IMR-90 (cell line): ENCODE measurements at places on chromosomes 3 and 15. TPM values are rescaled to one million over a fixed set of nuclear protein-coding genes. Genes with fewer than 3 reads are reported as not detected.

Gene SYNM
- polyA plus RNA-seq: 1.9 and 2.1 TPM in 2 replicates

Gene PPARG
- polyA plus RNA-seq: 11.2 and 11.5 TPM in 2 replicates

GRCh38 chr15:66560856-66561525 is 4.8 kb downstream of the LCTL start:
- no peak for DNase-seq

DNA sequence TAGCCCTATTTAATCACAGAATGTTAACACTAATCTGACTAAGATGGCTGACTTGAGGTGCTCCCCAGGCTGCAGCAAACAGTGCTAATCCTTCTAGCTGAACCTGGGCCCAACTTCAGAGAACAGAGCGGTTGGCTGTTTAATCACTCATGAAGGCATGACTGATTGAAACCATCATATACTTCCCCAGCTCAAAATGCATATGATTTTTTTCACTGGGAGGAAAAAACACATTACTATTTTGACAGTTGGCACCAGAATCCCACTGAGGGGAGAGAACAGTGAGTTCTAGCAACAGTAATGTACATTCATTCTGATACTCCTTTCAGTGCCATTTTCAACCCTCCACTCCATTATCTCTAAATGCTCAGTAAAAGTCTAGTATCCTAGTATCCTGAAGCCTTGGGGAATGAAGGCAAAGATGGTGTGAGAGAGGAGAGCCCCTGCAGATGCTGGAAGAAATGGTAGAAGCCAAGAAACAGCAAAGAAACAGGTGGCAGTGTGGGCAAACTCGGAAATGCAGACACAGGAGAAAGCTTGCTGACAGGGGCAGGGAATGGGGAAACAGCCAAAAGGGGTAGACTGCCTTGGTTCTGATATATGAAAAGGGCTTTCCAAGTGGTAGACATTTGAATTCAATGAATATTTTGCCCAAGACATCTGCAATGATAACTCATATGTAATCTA is 34.4 kb upstream of the CASR start:
- no peak for DNase-seq

DNA sequence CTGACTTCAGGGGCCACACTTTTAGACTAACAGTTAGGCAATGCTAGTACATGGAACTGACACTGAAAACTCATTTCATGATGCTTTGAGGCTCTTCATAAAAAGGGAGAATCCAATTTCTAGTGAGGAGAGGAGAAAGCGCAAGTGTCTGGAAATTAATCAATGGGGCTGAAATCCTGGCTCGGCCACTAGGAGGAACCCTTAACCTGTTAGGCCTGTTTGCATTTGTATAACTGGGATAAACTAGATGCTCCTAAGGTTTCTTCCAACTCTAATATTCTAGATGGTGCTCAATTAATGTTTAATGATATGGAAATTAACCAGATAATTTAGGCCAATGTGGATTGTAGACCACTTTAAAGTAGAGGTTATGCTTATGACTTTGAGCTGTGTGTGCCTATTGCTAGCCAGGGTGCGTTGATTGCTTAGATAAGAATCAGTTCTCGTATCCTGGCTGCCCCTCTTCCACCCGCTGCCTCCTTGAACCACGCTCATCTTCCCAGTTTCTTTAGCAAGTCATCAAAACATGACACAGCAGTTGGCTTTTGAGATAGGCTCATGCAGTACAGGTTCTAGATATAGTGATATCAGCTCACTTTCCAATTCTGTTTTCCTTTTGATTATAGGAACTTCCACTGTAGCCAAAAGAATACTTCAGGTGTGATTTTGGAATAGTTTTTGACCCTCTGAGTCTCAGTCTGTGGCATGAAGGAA is 16.8 kb upstream of the CRBN start:
- DNase-seq: no peak
